A549 treated with dexamethasone at 1 μM for 4 hours (cell line): ENCODE measurements at places on chromosomes 3 and 15. TPM values are rescaled to one million over a fixed set of nuclear protein-coding genes. Genes with fewer than 3 reads are reported as not detected.

MED12L gene
- total RNA-seq: 0.23 to 0.90 TPM (median 0.41 TPM) in 5 replicates

TNNC1 gene
- total RNA-seq: 0.87 to 1.3 TPM (median 1.3 TPM) in 5 replicates

FAM81A gene
- 9.7 to 14.8 TPM (median 13.1 TPM) in 5 replicates for total RNA-seq

TRIM59 gene
- 7.9 to 10.7 TPM (median 8.7 TPM) in 5 replicates for total RNA-seq

GREM1 gene
- 2.3 to 5.9 TPM (median 3.8 TPM) in 5 replicates for total RNA-seq

SOX2 gene
- total RNA-seq: 0.42 to 0.57 TPM (median 0.46 TPM) in 5 replicates

GRK7 gene
- not detected in 5 replicates for total RNA-seq

ALDH1A3 gene
- 16.7 to 26.3 TPM (median 22.4 TPM) in 5 replicates for total RNA-seq

TBCCD1 gene
- total RNA-seq: 5.8 to 7.6 TPM (median 6.9 TPM) in 5 replicates

GOLGA6L9 gene
- 1.4 to 2.2 TPM (median 2.1 TPM) in 5 replicates for total RNA-seq
